Kidney (tissue), 22 donors: ENCODE measurements at places on chromosomes 5 and 9. TPM values are rescaled to one million over a fixed set of nuclear protein-coding genes. Genes with fewer than 3 reads are reported as not detected.

DNA sequence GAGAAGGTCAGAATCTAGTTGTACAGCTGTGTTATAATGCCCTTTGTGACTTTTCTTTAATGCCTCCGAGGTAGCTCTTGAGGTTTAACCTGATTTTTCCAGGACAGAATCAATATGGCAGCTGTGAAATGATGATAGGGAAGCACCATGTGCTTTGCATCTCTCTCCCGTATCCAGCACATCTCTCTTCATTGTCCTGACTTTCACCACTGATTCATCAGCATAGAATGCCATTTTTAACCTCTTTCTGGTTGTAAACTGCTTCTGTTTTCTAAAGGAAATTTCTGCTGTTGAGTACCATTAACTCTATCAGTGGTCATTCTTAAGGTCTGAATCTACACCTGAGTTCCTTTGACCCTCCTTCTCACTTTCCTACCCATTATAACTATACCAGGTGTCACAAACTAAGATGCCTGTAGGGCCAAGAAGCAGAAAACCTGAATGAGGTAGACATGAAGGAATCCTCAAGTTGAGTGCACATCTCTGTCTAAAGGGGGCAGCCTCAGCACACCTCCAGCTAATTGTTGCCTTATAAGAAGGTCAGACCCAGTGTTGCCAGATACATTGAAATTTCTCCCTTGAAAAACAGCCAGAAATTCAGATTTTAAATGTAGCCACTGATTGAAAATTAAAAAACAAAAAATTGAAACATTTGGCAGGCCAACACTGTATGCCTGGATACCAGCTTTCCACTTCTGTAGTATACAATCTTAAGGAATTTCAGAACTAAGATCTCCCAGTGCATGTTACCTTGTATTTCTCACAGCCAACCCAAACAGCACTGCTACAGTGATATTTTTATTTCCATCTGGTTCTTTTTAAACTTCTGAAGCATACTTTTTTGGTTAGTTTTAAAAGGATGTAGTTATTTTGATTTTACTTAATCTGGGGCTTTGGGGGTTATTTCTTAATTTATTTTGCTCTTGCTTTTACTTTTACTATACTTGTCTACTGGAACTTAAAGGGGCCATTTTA lies 35.8 kb upstream of the TLX3 start:
- no peak overlapping the region for H3K27ac ChIP-seq
- no peaks in the 10 kb centered on the region for H3K27me3 ChIP-seq
- no peak overlapping the region for H3K4me3 ChIP-seq
- no peaks in the 10 kb centered on the region for H3K4me1 ChIP-seq
- no peaks in the 10 kb centered on the region for H3K36me3 ChIP-seq
- DNase-seq, result no peak

DNA sequence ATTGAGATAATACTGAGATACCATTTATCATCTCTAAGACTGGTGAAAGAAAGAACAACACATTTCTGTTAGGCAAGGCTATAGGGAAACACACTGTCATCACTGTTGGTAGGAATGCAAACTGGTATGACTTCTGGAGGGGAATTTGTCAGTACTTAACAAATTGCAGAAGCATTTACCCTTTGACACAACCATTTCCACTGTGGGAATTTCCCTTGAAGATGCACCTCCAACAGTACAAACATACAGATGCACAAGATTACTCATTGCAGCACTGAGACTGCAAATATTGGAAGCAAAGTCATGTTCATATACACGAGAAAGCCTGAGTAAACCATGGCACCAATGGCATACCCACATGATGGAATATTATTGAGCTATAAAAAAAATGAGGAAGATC lies 17.6 kb downstream of the GM2A start:
- peaks cover 11% of the 10 kb centered on the region for H3K36me3 ChIP-seq
- no peaks in the 10 kb centered on the region for H3K27me3 ChIP-seq
- H3K4me1 ChIP-seq, result no peaks in the 10 kb centered on the region
- no peak overlapping the region for H3K4me3 ChIP-seq
- no peak for DNase-seq

DNA sequence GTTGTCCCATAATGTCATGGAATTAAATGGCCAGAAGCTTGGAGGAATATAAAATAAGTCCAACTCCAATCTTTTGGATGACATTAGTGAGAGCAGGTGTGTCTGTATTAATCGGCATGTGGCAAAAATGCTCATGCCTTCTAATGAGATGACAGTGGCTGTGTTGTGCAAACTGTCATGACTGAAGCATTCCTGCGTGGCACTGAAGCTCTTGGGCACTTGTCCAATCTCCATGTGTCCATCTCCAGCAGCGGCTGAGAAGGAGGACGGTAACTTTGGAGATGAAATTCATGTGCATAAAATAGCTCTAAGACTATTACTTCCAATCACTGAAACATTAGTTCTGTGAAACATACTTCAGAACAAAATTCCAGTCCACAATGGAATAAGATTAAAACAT lies 697.5 kb upstream of the GRAMD2B start:
- H3K27ac ChIP-seq, result no peak overlapping the region
- H3K4me1 ChIP-seq, result no peaks in the 10 kb centered on the region
- H3K4me3 ChIP-seq, result no peak overlapping the region
- H3K36me3 ChIP-seq, result no peaks in the 10 kb centered on the region
- DNase-seq, result no peak

Gene LRRC70
- total RNA-seq, result 3.6 TPM

GRCh38 chr9:33049680-33050361 lies 24.7 kb downstream of the DNAJA1 start:
- no peaks in the 10 kb centered on the region for H3K27me3 ChIP-seq
- no peaks in the 10 kb centered on the region for H3K4me1 ChIP-seq
- H3K27ac ChIP-seq, result no peak overlapping the region
- DNase-seq, result no peak
- no peak overlapping the region for H3K4me3 ChIP-seq
- peaks cover 19% of the 10 kb centered on the region for H3K36me3 ChIP-seq

Gene SNAPC4
- 11.0 TPM for total RNA-seq

- DNase-seq, result peak; percentile 82
- peak within 1 kb of the TSS; percentile 53 for H3K4me3 ChIP-seq
- peak within 1 kb of the TSS; percentile 24 for H3K27ac ChIP-seq
- no peaks in the 10 kb centered on the region for H3K36me3 ChIP-seq
- H3K27me3 ChIP-seq, result peaks cover 7% of the 10 kb centered on the region
These were observed at the start of gene GDNF for GRCh38 chr5:37839407-37840052. GDNF (minus strand) TSS chr5:37840041; CDS start chr5:37834796, 5,245 bp downstream.

- no peak overlapping the region for H3K27ac ChIP-seq
- H3K4me3 ChIP-seq, result no peak overlapping the region
- no peak for DNase-seq
- no peaks in the 10 kb centered on the region for H3K27me3 ChIP-seq
- no peaks in the 10 kb centered on the region for H3K36me3 ChIP-seq
These were observed 47.8 kb upstream of the CDKN2AIPNL start for GRCh38 chr5:134459491-134459890.

DNA sequence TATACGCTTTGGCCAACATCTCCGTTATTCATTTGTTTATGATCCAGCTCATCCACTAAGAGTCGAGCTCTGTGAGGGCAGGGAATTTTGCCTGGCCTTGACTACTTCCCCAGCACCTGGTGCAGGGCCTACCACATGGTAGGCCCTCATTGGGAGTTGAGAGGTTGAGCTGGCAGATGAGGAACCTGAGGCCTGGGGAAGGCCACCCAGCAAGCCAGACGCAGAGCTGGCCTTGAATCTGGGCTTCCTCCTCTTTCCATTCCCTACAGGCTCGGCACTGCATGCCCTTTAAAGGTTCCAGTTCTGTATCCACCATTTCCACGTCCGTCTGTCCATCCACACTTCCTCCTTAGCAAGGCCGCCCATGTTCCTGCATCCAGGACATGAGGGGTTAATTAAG lies 24.2 kb downstream of the KCNMB1 start:
- H3K36me3 ChIP-seq, result no peaks in the 10 kb centered on the region
- no peak overlapping the region for H3K27ac ChIP-seq
- H3K4me1 ChIP-seq, result no peaks in the 10 kb centered on the region
- H3K27me3 ChIP-seq, result no peaks in the 10 kb centered on the region

DNA sequence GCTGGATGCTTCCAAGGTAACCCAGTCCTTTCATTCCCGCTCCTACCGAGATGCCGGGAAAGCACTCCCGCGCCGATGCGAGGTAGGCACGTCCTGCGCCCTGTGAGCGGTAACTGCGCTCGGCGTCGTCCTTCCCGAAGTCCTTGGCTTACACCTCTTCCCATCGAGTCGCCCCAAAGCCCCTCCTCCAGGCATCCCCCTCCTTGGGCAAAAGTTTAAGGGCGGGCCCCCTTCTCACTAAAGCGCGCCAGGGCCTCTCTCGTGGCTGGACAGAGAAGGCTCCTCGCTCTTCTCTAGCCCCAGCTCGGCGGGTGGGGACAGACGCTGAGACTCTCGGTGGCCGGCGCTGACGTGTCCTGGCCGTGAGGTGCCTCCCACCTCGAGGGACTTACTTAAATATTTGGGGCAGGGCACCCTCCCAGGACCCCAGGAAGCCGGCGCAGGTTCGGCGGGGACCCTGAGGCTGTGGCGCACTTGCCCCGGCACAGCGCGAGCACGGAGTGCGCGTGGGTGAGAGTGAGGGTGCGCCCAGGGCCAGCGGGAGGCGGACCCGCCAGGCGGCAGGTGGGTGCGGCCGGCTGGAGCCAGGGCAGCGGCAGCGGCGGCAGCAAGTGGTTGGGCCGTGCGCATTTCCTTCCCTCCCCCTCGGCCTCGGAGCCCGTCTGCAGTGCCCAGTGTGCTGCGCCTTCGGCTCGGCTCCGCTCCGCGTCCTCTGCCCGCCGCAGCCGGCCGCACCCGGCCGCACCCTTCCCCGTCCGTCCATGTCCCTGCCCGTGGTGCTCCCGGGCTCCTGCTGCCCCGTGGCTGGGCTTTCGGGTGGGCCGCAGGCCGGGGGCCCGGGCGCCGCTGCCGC lies at the start of gene ENTREP1:
Gene ENTREP1, plus strand, starts transcription at position 667 of the 853 bp plus-strand sequence. Its CDS starts 95 bp downstream, at position 762.
- DNase-seq, result peak; percentile 92
- H3K4me3 ChIP-seq, result peak within 1 kb of the TSS; percentile 57
- no peaks in the 10 kb centered on the region for H3K4me1 ChIP-seq
- no peaks in the 10 kb centered on the region for H3K36me3 ChIP-seq
- H3K27ac ChIP-seq, result peak within 1 kb of the TSS; percentile 29
- peaks cover 6% of the 10 kb centered on the region for H3K27me3 ChIP-seq

Gene WNT8A
- not detected for total RNA-seq

DNA sequence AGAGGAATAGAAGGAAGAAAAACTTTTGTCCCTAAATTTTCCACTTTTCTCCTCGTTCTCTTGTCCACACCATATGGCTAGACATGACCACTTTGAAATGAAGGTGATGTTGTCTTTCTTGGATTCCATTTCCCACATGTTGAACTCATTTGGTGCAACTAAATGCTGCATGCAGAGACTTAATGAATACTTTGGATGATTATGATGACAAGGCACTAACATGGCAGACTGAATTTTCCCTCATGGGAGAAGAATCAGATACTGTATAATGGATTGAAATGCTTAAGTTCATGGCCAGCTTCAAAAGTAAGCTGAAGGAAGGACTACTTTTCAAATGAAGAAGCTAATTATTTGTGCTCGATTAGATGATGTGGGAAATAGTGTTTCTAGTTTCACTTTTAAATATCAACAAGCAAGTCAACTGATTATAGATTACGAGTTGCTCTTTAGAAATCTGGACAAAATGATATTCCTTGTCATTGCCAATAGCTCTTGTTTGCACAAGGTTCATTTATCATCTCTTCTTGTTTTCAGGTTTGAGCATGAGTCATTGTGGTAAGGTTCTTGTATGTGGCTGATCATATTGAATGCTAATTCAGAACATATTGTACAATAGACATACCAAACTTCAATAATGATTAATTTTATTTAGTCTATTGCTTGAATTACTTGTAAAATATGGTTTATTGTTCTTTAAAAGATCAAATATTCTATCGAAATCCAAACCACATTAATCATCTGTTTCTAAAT lies 501.3 kb upstream of the FTMT start:
- DNase-seq, result no peak
- no peak overlapping the region for H3K4me3 ChIP-seq
- no peaks in the 10 kb centered on the region for H3K4me1 ChIP-seq
- no peak overlapping the region for H3K27ac ChIP-seq
- no peaks in the 10 kb centered on the region for H3K36me3 ChIP-seq

- no peak overlapping the region for H3K27ac ChIP-seq
- H3K4me1 ChIP-seq, result no peaks in the 10 kb centered on the region
- H3K36me3 ChIP-seq, result no peaks in the 10 kb centered on the region
- H3K27me3 ChIP-seq, result no peaks in the 10 kb centered on the region
- H3K4me3 ChIP-seq, result no peak overlapping the region
- DNase-seq, result no peak
These were observed 6.8 kb upstream of the IFNA5 start for GRCh38 chr9:21311889-21312288.

DNA sequence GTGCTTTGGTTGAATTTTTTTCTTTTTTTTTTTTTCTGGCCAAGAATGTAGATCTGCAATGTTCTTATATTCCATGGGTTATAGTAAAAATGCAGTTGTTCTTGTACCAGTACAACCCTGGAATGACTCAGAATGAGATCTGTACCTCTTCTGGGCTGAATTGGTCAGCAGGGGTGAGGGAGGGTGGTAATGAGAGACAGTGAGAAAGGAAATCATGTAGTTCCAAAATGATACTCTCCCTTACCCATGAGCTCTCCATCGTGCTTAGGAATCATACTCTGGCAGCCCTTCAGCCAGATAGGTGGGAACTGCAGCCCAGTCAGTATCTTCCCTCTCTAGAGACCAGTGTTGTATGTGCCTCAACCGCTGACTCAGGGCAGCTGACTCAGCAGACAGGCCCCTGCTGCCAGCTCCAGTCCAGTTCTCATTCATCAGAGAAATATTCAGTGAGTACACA lies 2.1 kb upstream of the GLIS3 start:
- no peaks in the 10 kb centered on the region for H3K36me3 ChIP-seq
- DNase-seq, result no peak
- no peaks in the 10 kb centered on the region for H3K27me3 ChIP-seq

DNA sequence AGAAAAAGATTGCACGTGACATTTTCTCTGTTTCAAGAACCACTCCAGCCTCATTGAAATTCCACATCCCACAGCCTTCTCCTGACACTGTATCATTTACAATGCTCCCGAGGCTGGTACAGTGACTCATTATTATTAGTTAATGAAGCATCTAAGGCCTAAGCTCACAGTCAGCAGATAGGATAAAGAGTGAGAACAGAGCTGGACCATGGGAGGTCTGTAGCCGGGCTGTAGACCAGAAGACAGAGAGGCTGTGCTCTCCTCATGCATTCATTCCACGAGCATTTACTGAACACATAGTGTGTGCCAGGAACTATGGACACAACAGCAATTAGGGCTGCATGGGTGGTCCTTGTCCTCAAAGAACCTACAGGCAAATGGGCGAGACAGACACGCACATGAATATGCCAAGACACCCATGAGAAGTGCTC lies 47.3 kb upstream of the GALNT10 start:
- no peaks in the 10 kb centered on the region for H3K4me1 ChIP-seq
- no peaks in the 10 kb centered on the region for H3K36me3 ChIP-seq
- DNase-seq, result no peak

Gene SLC34A3
- 0.13 TPM for total RNA-seq
